CD4-positive, alpha-beta T cell treated with Interleukin-17A for 1 hour (primary cell): ENCODE measurements at places on chromosomes 5 and 9.
A peak's percentile ranks its signal among the peaks of the same experiment; 100 is the strongest.

DNA sequence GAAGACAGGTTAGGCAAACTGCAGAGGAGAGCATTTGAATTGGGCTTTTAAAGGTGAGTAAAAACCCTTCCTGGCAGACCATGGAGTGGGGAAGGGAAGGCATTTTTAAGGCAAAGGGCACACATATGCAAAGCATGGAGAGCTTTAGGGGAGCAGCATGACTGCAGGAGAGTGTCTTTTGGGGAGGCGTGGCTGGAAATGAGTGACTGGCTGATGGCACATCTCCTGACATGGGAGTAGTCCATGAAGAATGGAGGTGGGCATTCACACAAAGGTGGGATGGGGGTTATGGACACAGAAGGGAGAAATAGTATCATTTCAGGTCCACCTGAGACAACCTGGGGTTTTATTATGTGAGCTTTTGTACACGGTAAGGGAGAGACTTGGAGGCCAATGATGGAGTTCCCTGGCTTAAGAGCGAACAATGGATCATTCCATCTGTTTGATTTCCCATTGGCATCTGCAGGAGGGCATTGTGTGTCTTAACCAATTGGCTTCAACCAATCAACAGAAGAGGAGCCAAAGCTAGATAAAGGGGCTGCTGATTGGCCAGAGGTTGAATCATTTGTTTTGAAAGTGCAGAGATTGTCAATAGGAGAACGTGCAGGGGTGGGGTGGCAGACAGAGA, 2.1 kb downstream of the NSG2 start:
- DNase-seq, result no peak

- DNase-seq, result no peak
Measured at GRCh38 chr9:133475292-133476012, 3.4 kb downstream of the SLC2A6 start.

DNA sequence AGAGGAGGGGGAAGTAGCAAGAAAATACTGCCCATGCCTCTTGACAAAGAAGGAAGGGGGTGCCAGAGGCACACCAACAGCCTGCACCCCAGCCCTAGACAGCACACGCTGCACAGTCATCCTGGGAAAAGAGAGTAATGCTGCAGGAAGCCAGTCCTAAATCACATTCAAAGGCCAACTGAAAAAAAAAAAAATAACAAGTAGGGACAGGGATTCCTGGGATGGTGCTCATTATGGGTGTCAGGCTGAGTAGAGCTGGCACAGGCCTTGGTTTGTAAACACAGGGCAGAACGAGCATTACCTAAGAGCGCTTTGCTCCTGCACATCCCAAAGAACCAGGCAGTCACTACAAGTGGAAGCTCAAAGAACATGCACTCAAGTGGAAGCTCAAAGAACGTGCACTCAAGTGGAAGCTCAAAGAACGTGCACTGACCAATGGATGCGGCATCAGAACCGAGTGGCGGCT, 7.8 kb downstream of the RAPGEF1 start:
- no peak for DNase-seq

DNA sequence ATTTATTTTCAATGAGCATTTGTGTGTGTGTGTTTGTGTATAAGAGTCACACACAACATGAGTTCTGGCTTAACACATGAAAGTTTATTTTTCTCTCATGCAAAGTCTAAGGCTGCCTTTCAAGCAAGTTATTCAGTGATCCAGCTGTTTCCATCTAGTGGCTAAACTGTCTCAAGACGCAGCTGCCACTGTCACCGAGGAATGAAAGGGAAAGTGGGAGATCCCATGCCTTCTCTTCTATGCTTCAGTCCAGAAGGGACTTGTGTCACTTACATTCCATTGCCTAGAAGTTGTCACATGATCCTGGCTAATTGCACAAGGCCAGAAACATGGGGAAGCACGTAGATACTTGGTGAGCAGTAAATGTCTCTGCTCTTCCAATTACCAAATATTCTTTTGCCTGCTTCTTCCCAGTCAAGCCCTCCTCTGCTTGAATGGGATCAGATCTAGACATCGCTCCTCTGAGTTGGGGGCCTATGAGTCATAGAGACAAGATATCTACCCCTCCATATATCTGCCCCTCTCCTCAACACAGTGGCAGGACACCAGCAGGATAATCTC, 30.4 kb upstream of the SLIT3 start:
- DNase-seq, result no peak

DNA sequence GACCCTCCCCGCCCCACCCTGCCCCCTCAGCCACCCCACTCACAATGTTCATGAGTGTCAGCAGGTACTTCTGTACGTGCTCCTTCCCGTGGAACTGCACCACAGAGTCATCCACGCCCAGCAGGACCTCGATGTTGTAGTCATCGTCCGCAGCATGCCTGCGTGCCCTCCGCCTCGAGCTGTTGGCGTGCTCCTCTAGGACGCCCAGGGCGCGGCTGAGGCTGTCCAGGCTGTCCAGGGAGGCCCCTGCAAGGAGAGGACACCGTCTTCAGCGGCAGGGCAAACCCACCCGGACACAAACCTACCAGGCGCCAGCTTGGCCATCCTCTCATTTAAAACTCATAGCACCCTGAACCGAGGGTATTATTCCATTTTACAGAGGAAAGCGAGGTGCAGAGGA, 137.8 kb downstream of the ADAMTS2 start:
- no peak for DNase-seq

DNA sequence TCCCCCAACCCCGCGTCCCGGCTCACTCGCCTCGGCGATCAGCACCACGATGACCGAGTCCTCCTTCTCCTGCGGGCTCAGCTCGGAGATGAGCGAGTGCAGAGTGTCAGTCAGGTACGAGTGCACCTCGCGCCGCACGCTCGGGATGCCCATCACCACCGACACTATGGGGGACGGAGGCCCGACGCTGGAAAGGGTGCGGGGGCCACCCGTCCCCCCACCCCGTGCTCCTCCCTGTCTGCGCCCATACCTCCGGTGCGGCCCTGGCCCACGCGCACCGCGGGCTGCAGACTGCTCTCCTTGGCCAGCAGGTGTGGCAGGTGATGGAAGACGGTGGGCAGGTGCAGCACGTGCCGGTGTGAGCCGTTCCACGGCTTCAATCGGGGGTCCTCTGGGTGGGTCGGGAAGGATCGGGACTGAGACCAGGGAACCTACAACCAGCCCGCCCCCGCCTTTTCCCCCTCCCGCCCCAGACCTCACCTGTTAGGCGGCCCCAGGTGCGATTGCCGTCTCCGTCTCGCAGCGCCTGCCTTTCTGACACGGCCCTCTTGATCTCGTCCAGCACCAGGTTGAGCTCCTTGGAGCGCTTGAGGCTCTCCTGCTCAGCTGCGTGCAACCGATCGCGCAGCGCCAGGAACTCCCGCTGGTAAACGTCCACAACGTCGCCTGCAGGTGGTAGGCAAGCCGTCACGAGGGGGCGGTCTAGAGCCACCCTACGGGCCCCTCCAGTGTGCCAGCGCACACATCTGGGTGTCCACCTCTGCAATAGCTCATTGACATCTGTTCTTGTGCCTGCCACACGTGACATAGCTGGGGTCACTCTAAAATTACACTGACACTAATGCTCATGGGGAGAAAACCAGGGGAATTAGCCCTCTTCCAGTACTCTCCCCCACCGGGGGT, 5.1 kb downstream of the MGAT4B start:
- DNase-seq, result peak; percentile 86

DNA sequence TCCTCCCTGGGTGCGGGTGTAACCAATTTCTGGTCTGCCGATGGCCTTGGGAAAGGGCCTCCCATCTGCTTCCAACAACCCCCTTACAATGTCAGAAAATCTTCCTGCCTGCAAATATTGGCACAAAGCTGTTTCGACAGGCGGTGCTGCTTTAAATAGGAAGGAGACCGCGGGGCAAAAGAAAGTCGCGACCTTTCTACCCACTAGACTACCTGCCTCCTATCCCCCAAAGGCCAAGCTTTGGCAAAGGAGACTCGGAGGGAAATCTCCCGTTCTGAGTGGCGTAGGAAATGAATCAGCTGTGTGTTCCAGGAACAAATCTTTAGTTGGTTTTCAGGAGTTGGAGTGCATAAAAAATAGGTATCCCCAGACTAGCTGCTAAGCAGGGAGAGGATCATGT, 36.8 kb upstream of the NFIB start:
- no peak for DNase-seq

GRCh38 chr5:13378091-13378490, 566.4 kb downstream of the DNAH5 start:
- no peak for DNase-seq

GRCh38 chr9:122252796-122253195, 11.8 kb downstream of the RBM18 start:
- DNase-seq, result no peak
